Stimulated activated CD8-positive, alpha-beta memory T cell treated with anti-CD3 and anti-CD28 coated beads, Interleukin-2, amount 100 ng/mL, for 1 hour (primary cell): ENCODE measurements at places on chromosomes 3 and 15.

DNA sequence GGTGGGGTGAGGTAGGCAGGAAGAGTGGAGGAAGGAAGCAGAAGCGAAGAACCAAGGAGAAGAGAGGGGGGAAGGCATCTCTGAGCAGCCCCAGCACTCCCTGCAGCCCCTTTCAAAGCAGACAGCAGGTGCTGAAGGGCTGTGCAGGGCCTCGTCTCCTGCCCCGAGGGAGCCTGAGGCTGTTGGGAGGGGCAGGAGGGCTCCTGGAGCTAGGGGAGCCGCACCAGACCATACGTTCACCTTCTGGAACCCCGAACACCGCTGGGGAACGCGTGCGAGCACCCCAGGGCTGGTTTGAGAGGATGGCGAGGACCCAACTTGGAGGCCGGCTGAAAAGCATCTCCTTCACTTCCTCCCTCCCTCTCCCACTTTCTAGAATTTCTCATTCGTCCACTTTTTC, 259.8 kb downstream of the FAM43A start:
- no peak for DNase-seq

DNA sequence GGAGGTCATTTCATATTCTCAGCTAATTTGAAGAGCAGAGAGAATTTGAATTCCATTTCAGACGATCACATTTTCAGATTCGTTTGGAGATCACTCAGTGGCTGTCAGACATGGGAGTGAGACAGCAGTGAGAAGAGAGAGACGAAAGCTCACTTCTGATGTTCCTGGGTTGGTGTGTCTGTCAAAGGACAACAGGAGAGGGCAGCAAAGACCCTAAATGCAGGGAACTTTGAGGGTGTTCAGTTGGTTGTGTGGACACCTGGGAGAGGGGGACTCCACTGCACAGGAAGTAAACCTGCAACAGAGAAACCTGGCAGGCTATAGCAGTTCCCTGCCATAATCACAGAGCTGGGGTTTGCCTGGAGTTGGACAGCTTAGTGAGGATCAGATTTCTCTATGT, 675.1 kb downstream of the SQOR start:
- DNase-seq = no peak

- no peak for DNase-seq
Measured at GRCh38 chr3:115436767-115437301, 186.5 kb upstream of the GAP43 start.

DNA sequence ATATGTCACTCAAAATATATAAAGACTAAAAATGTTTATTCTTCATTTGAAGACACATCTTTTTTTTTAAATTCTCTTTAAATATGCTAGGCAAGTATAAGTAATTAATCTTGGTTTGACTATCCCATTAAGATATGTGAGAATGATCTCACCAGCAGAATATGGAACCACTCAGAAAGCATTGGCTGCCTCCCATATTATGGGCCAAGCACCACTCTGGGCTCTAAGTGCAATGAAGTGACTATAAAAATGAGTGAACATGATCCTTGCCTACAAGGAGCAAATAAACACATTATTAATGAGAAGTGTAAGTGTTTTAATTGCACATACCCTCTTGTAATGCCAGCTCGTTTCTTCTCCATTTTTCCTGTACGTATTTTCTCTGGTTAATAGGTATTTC, 328.5 kb downstream of the NAALADL2 start:
- no peak for DNase-seq

DNA sequence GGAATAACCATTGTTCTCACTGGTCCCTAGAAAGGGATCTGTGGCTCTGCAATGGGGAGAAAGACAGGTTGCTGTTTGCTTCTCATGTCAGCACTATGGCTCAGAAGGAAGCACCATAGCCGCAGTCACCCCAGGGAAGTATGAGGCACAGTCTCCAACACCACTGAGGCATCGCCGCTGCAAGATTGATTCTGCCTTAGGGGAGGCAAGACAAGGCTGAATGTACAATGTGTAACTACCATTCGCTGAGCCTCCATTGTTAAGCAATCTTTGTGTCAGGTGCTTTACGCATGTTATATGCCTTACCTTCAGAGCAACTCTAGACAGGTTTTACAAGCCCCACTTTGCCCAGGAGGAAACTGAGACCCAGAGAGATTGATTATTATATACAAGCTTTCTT, 100.7 kb upstream of the KCNMB2 start:
- no peak for DNase-seq
